ENCODE measurements at places on chromosomes 5 and 9. TPM values are rescaled to one million over a fixed set of nuclear protein-coding genes. Genes with fewer than 3 reads are reported as not detected.
A peak's percentile ranks its signal among the peaks of the same experiment; 100 is the strongest.

ENTPD2 gene
- total RNA-seq = 55.6 TPM

TRIM36 gene
- 9.9 TPM for total RNA-seq

FREM1 gene
- total RNA-seq = 2.9 TPM

AJM1 gene
- total RNA-seq = 0.80 TPM

SPATA31D4 gene
- total RNA-seq = not detected

PCA3 gene
- 0.62 TPM for total RNA-seq

CCDC192 gene
- total RNA-seq = 0.26 TPM

TMEM215 gene
- 0.18 TPM for total RNA-seq

PCDHAC2 gene
- total RNA-seq = 5.2 TPM

SLC22A4 gene
- total RNA-seq = 0.13 TPM

GRCh38 chr9:123378025-123378424 is 22.0 kb downstream of the CRB2 start:
- no peak for DNase-seq
- peaks cover 11% of the 10 kb centered on the region for H3K27me3 ChIP-seq
- no peaks in the 10 kb centered on the region for H3K4me1 ChIP-seq
- no peak overlapping the region for H3K4me3 ChIP-seq
- no peaks in the 10 kb centered on the region for H3K36me3 ChIP-seq

DNA sequence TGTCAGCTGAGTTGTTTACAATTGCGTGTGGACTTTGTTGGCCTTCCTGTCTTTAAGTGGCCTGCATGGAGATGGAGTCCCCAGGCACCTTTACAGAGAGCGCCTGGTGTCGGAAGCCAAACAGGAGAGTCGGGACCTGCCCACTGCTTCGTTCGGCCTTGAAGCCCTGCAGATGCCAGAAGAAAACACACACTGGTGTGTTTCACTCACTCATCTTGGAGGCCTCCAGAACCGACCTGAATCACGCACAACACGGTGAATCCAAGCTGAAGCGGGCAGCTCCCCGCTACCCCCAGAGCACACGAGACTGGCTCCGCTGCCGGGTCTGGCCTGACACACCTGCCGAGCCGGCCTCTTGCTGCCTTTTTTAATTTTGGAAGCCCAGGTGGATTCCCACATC is 419.4 kb upstream of the IRX4 start:
- H3K36me3 ChIP-seq = no peaks in the 10 kb centered on the region
- no peak overlapping the region for H3K27ac ChIP-seq
- peaks cover 5% of the 10 kb centered on the region for H3K4me1 ChIP-seq
- peaks cover 2% of the 10 kb centered on the region for H3K27me3 ChIP-seq

DNA sequence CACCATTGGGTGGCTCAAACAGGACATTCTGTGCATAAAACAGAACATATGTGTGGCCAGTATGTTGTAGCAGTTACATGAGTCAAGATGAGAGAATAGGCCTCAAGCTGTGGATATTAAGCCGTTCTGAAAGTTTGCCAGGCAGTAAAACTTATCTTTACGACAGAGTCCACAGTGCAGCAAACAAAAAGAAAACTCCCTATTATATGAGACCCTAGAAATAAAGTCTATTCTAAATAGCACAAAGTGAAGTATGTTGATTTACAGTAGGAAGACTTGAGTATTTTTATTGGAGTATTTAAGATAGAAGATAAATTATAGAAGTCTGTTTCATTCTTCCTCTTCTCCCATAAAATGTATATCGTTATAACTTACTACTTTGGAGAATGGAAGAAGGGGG is 271.5 kb downstream of the ADGRV1 start:
- H3K36me3 ChIP-seq = no peaks in the 10 kb centered on the region
- no peaks in the 10 kb centered on the region for H3K27me3 ChIP-seq
- no peak for DNase-seq
- peaks cover 3% of the 10 kb centered on the region for H3K4me1 ChIP-seq

- no peaks in the 10 kb centered on the region for H3K27me3 ChIP-seq
- H3K4me1 ChIP-seq = peaks cover 47% of the 10 kb centered on the region
- H3K36me3 ChIP-seq = peaks cover 21% of the 10 kb centered on the region
- no peak overlapping the region for H3K4me3 ChIP-seq
- no peak for DNase-seq
- H3K27ac ChIP-seq = no peak overlapping the region
Observed at GRCh38 chr5:72159501-72159911, 52.2 kb downstream of the MAP1B start.

GRCh38 chr9:95509851-95510708 is 6.7 kb downstream of the PTCH1 start:
- peaks cover 7% of the 10 kb centered on the region for H3K36me3 ChIP-seq
- H3K4me3 ChIP-seq = peak overlapping the region; percentile 95
- H3K4me1 ChIP-seq = peaks cover 31% of the 10 kb centered on the region
- peak overlapping the region; percentile 68 for H3K27ac ChIP-seq
- peak; percentile 19 for DNase-seq
- peaks cover 14% of the 10 kb centered on the region for H3K27me3 ChIP-seq

- H3K36me3 ChIP-seq = no peaks in the 10 kb centered on the region
- peak overlapping the region; percentile 36 for H3K27ac ChIP-seq
- peaks cover 19% of the 10 kb centered on the region for H3K4me1 ChIP-seq
- DNase-seq = no peak
- peaks cover 7% of the 10 kb centered on the region for H3K27me3 ChIP-seq
- no peak overlapping the region for H3K4me3 ChIP-seq
Observed at GRCh38 chr5:168227973-168228615, 63.4 kb upstream of the WWC1 start.

GRCh38 chr5:122499585-122499984 is 187.5 kb downstream of the SNCAIP start:
- H3K27ac ChIP-seq = no peak overlapping the region
- DNase-seq = no peak
- H3K27me3 ChIP-seq = no peaks in the 10 kb centered on the region
- H3K4me1 ChIP-seq = peaks cover 7% of the 10 kb centered on the region

DNA sequence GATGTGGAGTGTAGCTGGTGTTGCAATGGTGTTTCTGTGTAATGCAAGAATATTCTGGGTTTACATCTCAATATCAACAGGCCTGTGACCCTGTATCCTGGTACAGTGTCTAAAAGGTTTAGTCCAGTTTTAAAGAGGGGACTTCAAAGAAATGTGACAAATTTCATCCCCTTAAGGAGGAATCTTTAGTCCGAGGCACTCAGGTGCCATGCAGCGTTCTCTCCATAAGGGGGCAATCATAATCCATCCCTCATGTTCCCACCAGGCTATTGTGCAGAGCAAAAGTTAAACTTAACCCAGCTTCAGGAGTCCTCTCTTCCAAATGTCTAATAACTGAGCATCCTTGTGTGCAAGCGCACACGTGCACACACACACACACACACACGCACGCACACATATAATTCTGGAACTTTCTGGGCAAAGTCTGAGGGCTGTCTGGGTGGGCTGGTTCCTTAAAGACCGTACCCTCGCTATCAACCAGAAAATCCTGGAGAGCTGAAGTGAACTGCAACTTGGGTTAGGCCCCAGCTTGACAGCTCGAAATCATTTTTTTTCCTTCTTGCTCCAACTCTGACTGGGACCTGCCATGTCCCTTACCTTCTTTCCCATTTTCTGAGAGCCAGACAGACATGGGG is 46.0 kb downstream of the CRB2 start:
- H3K36me3 ChIP-seq = no peaks in the 10 kb centered on the region
- no peak overlapping the region for H3K4me3 ChIP-seq
- H3K27me3 ChIP-seq = no peaks in the 10 kb centered on the region
- peak; percentile 60 for DNase-seq
- H3K4me1 ChIP-seq = no peaks in the 10 kb centered on the region

DNA sequence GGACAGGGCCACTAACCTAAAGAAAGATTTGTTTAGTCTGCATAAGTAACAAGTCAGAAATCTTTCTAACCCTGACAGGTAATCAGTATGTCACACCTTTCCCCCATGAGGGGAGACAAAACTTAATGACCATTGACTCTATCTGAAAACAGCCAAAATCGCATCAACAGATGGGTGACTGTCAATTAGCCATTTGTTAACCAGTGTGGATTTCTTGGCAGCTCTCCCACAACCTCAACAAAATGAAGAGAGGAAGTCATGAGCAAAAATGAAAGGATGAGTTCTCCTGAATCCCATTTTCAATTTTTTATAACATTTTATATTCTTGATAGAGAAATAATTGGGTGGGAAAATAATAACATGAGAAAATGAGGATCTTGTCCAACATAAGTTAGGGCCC is 84.6 kb upstream of the SNX2 start:
- H3K36me3 ChIP-seq = no peaks in the 10 kb centered on the region
- no peak overlapping the region for H3K4me3 ChIP-seq
- H3K27ac ChIP-seq = no peak overlapping the region
- no peaks in the 10 kb centered on the region for H3K4me1 ChIP-seq
- no peak for DNase-seq

GRCh38 chr9:71680189-71680980 is 87.9 kb downstream of the CEMIP2 start:
- H3K4me3 ChIP-seq = no peak overlapping the region
- no peak overlapping the region for H3K27ac ChIP-seq
- H3K36me3 ChIP-seq = no peaks in the 10 kb centered on the region
- DNase-seq = no peak
- peaks cover 22% of the 10 kb centered on the region for H3K4me1 ChIP-seq
- no peaks in the 10 kb centered on the region for H3K27me3 ChIP-seq

DNA sequence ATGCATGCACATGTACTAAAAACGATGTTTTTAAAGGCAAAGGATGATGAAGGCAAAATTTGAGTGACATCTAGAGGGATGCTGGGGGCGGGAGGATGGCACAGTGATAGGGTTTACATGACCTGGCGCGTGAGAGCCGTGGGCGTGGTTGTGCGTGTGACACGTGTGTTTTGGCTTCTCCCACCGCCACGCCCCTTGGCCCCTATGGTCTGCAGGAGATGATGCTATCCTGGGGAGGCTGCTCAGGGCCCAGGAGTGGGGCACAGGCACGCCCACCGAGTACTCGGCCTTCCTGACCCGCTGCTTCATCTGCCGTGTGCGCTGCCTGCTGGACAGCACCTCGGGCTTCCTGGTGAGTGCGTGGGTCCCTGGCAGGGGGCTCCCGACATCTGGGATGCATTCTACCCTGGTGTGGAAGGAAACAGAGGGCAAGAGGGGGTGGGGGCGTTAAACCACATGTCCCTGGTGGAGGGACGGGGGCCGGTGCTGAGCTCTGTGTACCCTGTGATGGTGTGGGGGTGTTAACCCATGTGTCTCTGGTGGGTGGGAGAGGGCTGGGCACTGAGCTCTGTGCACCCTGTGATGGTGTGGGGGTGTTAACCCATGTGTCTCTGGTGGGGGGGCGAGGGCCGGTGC is 19.2 kb upstream of the EXOC3 start:
- H3K4me1 ChIP-seq = peaks cover 8% of the 10 kb centered on the region
- H3K4me3 ChIP-seq = no peak overlapping the region
- H3K27ac ChIP-seq = peak overlapping the region; percentile 34

DNA sequence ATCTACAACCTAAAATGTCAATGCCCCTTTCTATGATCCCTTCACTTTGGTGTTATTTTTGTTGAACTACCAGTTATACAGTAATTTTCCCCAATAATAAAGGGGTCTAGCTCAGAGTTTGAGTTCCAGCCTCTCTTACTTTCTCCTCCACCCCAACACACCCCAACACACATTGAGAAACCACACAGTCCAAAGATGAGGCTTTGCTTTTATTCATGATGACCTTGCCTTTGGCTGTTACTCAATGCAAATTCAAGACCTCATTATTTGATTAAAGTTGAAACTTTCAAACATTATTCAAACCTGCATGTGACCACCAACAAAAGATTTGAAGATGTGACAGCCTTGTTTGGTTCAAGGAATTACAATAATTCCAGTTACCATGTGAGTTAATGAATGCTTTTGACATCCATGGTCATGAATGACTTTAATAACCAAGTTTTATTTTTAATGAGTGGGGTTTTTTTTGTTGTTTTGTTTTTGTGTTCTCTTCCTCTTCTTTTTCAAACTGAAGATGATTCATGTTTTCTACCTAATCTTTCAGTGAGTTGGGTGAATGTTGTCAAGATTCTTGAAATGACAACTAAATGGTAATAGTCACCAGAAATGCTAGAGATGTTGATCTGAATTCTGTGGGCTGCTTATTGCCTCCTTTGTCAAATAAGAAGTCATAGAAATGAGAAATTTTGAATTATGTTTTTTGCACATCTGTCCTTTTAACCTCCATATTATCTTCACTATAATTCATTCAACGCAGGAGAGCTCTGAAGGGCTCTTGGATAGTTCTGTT is 106.0 kb downstream of the HACD4 start:
- no peak overlapping the region for H3K4me3 ChIP-seq
- DNase-seq = no peak
- H3K27ac ChIP-seq = no peak overlapping the region
- no peaks in the 10 kb centered on the region for H3K36me3 ChIP-seq
- no peaks in the 10 kb centered on the region for H3K4me1 ChIP-seq

DNA sequence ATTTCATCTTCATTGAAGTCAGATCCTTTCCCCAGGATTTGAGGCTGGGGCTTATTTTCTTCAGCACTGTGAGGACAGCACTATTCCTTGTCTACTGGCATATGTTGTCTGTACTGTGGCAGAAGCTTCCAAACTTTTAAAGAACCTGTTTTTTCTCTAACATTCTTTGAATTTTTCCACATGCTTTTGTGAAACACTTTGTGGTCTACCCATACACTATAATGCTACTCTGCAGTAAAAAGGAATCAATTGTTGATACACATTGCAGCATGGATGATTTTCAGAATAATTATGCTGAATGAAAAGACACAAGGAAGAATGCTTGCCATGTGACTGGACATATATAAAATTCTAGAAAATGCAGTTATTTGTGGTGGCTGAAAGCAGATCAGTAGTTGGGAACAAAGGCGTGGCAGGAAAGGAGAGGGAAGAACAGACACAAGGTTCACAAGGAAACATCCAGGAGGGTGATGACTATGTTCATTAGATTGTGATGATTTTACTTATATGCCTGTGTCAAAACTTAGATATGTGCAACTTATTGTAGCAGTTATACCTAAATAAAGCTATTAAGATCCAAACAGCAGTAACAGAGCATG is 96.8 kb downstream of the WNK2 start:
- H3K4me1 ChIP-seq = no peaks in the 10 kb centered on the region
- no peak overlapping the region for H3K27ac ChIP-seq
- no peak for DNase-seq

GRCh38 chr9:85310573-85310972 is 431.2 kb downstream of the AGTPBP1 start:
- no peaks in the 10 kb centered on the region for H3K27me3 ChIP-seq
- no peaks in the 10 kb centered on the region for H3K4me1 ChIP-seq
- no peaks in the 10 kb centered on the region for H3K36me3 ChIP-seq

- no peak overlapping the region for H3K4me3 ChIP-seq
- H3K27ac ChIP-seq = no peak overlapping the region
- peaks cover 11% of the 10 kb centered on the region for H3K27me3 ChIP-seq
- H3K36me3 ChIP-seq = peaks cover 9% of the 10 kb centered on the region
- H3K4me1 ChIP-seq = peaks cover 6% of the 10 kb centered on the region
Observed at GRCh38 chr5:79263-79662, 12.7 kb upstream of the PLEKHG4B start.

- no peak for DNase-seq
- peaks cover 30% of the 10 kb centered on the region for H3K4me1 ChIP-seq
- peak overlapping the region; percentile 62 for H3K27ac ChIP-seq
- peaks cover 28% of the 10 kb centered on the region for H3K27me3 ChIP-seq
- H3K4me3 ChIP-seq = peak overlapping the region; percentile 83
Observed at GRCh38 chr5:181173027-181173419, 25.6 kb downstream of the OR2V2 start.

DNA sequence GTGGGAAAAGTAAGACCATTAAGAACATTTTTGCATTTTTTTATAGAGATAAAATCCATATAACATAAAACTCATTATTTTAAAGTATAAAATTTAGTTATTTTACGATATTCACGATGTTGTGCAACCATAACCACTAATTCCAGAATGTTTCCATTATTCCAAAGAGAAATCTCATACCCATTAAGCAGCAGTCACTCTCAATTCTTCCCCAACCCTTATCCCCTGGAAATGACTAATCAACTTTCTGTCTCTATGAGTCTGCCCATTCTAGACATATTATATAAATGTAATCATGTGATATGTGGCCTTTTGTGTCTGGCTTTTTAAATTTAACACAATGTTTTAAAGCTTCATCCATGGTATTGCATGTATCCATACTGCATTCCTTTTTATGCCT is 115.6 kb upstream of the ADAMTSL1 start:
- H3K27me3 ChIP-seq = peaks cover 1% of the 10 kb centered on the region
- H3K4me3 ChIP-seq = no peak overlapping the region
- no peak for DNase-seq
- peaks cover 4% of the 10 kb centered on the region for H3K4me1 ChIP-seq
- H3K27ac ChIP-seq = no peak overlapping the region

Measured in endothelial cell (in vitro differentiated cells).